ENCODE measurements at places on chromosomes 13 and 19.

- DNase-seq = no peak
Measured at GRCh38 chr13:109718726-109719125, 67.7 kb downstream of the IRS2 start.

DNA sequence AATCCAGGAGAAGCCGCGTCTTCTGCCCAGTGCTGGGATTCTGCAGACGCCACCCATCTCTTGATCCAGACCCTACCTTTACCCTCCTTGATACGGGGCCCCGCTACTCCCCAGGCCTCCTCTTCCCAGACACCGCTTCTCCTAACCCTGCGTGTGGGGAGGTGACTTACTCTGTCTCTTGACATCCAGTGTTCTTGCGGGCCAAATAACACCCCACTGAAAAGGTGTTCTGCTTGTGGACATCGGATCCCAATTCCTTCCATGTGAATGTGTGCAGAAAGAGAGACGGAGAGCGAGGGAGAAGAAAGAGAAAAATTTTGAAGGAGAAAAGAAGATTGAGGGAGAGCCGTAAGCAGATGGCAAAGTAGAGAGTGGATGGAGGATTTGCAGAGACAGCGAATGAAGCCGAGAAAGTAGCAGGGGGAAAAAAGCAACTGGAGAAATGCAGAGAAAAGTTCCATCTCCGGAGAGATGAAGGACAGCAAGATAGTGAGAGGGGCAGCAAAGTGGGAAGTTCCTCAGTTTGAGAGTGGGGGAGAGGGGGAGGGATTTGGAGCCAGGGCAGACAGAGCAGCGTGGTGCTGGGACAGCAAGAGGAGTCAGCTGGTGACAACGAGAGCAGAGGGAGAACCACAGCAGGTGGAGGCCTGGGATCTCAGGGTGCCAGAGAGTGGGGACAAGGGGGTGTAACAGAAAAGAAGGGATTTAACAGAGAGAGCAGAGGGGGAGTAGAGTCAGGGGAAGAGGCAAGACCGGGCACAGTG lies 814 bp downstream of the ZNF480 start:
- peak; percentile 23 for DNase-seq

- DNase-seq = no peak
Measured at GRCh38 chr13:46850214-46850613, 46.6 kb downstream of the HTR2A start.

DNA sequence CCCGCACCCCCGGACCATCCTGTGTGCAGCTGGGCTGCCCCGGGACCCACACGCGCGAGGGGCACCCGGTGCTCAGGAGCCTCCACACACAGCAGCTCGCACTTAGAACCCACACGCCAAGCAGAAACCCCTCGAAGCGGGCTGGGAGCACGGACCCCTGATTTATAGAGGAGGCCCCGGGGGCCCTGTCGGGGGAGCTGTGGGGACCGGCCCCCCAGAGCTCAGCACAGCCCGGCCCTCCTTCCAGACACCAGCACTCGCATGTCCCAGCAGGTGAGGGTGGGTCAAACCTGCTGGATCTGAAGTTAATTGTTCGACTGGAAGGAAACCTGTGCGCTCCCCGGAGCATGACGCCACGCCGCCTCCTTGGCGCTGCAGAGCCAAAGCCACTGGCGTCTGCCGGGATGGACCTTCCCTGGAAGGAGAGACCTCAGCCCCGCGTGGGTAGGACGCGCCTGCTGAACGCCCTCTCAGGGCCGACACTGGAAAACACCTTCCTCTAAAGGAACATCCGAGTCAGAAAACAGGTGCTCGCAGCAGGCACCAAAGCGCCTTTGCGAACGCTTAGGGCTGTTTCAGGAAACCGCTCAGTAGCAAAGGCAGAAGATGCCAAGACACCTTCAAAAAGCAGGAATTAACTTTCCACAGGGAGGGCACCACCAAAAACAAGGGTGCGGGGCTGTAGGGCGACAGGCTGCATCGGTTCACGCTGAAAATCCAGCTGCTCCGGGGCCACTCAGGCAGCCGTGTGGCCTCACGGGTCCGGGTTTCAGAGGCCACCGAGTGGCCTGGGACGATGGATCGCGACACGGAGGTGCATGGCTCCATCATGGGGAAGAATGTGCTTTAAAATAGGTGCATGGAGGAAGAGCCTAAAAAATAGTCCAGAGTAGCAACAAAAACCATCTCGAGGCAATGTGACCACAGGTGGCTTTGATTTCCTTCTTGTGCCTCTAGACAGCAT lies 37.8 kb upstream of the GRTP1 start:
- no peak for DNase-seq

DNA sequence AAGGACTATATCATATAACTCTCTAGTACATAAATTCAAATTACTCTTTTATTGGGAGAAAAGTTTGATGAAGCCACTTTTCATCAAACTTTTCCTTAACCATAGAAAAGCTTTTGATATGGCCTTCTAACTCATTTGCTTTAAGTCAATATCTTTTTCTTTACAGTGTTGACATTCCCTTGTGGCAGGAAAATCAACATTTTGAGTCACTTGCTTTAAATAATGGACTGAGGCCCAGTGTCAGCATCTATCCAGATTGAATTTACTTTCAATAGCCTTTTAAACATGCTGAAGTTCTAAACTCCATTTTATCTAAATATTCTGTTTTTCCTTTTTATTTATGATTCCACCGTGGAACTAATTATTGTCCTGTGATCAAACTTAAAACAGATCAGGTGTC lies 62.7 kb downstream of the PCDH9 start:
- no peak for DNase-seq

- no peak for DNase-seq
Measured at GRCh38 chr13:42893214-42893671, 98.8 kb downstream of the EPSTI1 start.

DNA sequence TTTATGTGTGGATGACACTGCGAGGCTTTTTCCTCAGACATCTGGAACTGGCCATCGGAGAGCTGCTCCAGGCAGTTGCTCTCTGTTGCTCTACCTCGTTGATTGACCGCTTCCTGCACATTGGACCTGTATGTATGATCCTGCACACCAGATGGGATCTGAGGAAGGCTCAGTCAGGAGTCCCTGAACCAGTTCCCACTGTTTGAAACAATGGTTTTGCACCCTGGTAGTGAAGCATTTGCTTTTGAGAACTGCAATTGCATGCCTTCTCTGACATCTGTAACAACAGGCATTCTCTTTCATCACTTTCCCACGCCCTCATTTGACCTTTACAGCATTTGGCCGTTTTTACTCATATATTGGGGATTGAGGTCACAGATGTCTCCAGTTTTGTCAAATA lies 61.1 kb upstream of the NPAS1 start:
- peak; percentile 38 for DNase-seq

- DNase-seq = peak; percentile 61
Measured at GRCh38 chr19:2391118-2391725, 31.2 kb downstream of the TMPRSS9 start.

DNA sequence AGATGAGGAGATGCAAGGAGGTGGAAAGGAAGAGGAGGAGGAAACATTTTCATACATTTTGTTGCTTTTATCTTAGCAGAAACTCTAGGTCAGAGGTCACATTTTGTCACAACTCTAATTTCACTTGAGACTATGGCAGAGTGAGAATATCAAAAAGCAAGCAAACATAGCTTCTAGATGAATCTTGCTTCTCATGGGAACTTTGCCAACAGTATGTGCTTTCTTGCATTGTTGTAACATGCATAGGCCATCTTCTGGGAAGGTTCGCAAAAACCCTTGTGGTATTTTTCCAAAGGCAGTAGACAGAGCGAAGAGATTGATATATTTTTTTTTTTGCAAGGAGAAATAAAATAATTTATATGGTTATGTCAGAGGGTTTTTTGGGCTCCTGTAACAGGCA lies 291.3 kb downstream of the MTUS2 start:
- no peak for DNase-seq

GRCh38 chr13:39035799-39036198 lies 2.1 kb downstream of the PROSER1 start:
- DNase-seq = no peak

GRCh38 chr13:49620170-49620621 lies 8.1 kb upstream of the ARL11 start:
- peak; percentile 73 for DNase-seq

DNA sequence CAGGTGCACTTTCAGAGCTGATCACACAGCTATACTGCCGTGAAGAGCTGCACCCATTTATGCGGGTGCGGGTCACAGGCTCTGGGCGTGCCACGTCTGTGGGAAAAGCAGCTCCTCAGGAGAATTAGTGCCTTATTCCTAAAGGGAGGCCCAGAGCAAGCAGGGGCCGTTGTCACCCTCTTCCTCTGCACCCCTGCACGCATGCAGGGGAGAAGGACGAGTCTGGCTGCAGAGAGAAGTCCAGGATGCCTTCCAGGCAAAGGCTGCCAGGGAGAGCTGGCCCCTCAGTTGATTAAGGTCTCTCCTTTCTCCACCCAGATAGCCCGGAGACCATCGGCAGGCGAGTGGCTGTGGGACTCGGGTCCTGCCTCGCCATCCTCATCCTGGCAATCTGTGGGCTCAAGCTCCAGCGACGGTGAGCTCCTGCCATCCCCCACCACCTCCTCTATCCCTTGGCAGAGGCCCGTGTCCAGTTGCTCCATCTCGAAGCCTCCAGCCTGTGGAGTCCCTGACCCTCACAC lies 3.1 kb upstream of the FFAR1 start:
- no peak for DNase-seq

DNA sequence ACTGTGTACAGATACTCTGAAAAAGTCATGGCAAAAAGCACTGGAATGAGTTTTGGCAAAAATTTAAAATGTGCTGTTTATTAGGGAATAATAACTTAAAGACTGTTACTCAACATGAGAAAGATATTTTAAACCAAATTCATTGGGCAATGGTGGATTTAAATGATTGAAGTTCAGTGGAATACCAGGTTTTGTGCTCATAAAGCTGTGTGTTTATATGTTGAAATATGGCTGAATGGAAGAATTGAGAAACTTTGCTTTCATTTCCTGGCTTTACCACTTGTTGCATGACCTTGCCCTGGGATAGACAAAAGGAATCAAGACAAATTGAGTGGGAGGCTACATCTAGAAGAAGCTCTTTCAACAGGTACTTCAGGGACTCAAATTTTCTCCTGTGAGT lies 246.4 kb downstream of the GPC5 start:
- DNase-seq = no peak

GRCh38 chr13:85334187-85334586 lies 465.0 kb downstream of the SLITRK6 start:
- DNase-seq = no peak

DNA sequence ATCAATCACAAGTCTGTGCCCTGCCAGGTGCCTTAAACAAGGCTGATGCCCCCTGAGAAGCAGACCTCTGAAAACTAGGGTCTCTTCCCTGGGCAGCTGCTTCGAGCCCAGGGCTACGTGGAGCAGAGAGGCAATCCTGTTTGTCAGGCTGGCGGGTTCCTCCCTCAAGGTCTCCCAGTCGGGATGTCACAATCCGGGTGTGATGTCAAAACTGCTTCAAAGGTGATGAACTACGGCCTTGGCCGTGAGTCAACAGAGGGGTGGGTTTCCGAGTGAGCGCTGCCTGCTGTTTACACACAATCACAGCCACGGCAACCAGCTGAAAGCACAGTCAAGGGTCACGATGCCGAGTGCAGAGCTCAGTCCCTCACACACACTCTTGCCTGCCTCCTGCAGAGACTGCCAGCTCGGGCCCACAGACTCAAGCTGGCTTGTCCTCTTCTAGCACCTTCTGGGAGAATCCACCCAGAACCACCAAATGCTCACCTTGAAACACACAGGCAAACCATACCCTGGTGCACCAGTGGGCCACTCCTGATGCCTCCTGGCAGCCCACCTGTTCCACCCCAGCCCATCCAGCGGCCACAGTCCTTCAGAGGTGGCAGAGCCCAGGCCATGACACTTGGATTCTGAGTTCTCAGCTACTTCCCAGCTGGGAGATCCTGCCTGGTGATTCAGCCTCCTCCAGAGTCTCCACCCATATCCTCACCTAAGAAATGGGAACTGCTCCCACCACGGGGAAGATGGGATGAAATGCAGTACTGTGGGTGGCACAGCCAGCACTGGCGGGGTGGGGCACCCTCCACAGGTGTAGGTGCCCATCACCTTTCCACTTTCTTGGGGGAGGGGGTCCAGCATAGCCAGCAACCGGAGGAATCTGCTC lies 6.8 kb downstream of the ELL start:
- no peak for DNase-seq

DNA sequence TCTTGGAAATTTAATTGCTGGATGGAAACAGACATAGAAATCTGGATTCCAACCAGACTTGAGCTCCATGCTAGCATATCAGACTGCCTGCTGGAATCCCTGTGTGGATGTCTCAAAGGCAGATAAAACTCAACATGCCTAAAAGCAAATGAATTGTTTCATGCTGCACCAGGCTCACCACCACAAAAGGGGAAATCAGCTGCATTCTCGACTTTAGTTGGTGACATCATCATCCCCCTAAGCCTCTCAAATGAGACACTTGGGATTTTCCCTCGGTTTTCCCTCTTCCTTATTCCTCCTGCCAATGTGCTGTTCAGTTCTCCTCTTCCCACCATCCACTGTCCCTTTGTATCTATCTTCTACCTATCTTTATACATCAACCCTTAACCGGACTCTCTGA lies 134.3 kb downstream of the ZDHHC20 start:
- DNase-seq = peak; percentile 45

- no peak for DNase-seq
Measured at GRCh38 chr13:99297331-99297730, 9.9 kb downstream of the GPR183 start.

- DNase-seq = no peak
Measured at GRCh38 chr19:47486900-47487299, 2.9 kb upstream of the KPTN start.

GRCh38 chr13:27654816-27655215 lies 33.1 kb downstream of the POLR1D start:
- no peak for DNase-seq

- DNase-seq = peak; percentile 96
Measured at GRCh38 chr19:10502524-10503001, 593 bp downstream of the KEAP1 start.

DNA sequence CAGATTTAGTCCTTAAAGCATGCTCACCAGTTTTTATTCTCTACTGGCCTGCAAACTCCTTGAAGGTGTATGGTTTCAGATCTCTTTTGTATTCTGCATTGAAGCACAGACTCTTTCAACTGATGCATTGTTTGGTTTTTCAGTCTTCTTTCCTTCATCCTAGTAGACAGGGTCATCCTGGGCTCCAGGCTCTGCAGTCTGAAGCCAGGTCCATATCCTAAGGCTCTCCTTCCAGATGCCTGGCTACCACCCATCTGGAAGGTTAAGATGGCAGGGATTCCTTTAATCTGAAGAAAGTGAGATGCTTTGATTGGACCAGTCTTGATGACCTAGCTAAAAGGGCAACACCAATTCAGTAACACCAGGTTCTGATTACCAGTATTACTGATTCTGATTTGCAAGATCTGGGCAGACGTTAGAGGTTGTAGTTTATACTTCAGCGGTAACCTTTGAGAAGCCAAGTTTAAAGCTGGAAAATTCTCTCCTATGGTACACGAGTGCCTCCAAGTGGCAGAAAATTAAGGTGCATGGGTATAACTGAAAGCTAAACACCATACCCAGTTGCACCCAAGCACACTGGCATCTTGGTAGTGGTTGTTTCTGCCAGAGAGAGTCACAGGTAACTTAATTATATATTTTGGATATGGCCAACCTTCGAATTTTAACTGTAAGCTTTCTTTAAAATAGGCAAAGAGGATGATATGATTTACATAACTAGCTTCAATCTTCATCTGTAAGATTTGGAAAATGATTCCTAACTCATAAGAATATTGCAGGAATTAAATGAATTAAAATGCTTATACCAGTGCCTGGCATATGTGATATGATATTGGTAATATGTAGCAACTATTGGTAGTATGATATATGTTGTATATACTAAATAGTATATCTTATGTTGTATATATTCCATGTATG lies 1651.9 kb upstream of the MIR17HG start:
- DNase-seq = no peak
